ENCODE measurements at places on chromosomes 4 and X.
A peak's percentile ranks its signal among the peaks of the same experiment; 100 is the strongest.

GRCh38 chr4:116838609-116839008, 246.8 kb downstream of the TRAM1L1 start:
- DNase-seq = no peak

DNA sequence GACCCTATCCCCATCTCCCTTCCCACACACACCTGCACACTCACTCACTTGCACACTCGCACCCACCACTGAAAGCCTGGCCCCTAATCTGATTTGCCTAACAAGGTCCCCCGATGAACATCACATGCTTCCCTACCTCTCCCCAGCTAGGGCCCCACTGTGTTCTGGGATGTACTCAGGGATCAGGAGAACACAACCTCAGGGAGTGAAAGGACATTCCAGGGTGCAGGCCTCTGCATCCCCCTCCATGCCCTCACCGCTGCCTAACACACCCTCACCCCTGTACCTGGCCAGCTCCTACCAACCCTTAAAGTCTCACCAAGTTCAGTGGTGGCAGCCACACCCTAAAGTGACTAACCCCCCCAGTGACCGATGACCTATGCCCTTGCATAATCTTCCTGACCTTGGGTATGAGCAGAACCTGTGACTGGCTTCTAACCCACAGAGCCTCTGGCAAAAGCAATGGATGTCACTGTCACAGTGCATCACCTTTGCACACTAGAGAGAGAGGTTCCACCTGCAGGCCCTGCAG, 2.4 kb upstream of the AFAP1 start:
- DNase-seq = no peak

GRCh38 chrX:47196098-47196497, 2.5 kb downstream of the UBA1 start:
- no peak for DNase-seq

GRCh38 chr4:176156656-176157055, 38.7 kb downstream of the SPATA4 start:
- no peak for DNase-seq

DNA sequence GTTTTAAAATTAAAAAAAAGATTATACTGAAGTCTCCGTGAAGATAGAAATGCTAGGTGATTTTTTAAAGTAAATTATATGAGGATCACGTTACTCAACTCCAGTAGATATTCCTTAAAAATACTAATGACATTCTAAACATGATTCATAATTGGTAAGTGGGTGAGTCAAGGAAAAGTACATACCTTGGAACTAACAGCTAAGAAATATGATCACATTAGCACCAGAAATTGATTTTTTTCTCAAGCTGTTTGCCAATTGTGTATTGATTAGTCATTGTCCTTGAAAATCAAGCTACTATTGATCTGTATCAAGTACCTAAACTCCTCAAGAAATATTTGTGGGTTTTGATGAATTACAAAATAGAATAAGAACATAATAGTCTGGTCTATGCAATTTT, 362.6 kb upstream of the PPP1R2C start:
- DNase-seq = no peak

GRCh38 chrX:50157545-50158135, 43.2 kb downstream of the AKAP4 start:
- no peak for DNase-seq

GRCh38 chrX:7083468-7084396, 63.8 kb upstream of the STS start:
- no peak for DNase-seq

GRCh38 chr4:176533159-176533558, 213.4 kb downstream of the SPCS3 start:
- DNase-seq = no peak

GRCh38 chr4:63440236-63440635, 969.0 kb downstream of the TECRL start:
- no peak for DNase-seq

GRCh38 chrX:7950865-7951264, 23.7 kb upstream of the PNPLA4 start:
- no peak for DNase-seq

DNA sequence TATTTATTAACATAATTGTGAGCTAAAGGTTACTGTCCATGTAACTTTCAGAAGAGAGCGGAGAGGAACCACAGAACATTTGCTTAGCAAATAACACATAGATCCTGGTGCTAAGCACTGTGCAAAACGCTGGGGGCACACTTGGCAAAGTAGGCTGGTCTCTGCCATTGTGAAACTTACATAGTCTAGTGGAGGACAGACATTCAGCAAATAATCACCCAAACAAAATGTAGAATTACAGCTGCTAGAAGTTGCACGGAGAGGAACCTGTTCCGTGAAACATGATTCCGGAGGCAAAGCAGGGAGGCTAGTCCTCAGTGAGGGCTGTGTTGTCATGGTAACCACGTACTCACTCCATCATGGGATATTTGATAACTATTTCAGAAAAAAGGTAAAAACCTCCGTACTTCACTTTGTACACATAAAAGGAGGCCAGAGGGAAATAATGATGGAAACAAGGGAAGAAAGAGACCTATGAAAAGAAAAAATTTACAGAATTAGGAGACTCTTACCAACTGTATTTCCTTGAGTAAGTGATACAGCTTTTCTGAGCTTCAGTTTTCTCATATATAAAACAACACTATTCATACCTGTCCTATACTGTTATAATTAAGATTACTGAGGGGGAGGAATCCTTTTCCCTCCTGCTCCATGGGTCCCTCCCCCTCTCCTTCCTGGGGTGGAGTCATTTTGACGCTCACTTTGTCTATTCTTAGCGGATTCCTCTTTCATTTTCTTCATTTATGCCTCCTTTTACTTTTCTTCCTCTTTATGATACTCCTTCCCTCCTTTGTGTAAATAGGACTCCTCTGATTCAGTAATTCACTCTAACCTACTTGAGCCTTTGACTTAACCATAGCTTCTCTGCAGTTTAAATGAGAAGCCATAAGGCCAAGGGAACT, 825 bp upstream of the RASGEF1B start:
- no peak for DNase-seq

DNA sequence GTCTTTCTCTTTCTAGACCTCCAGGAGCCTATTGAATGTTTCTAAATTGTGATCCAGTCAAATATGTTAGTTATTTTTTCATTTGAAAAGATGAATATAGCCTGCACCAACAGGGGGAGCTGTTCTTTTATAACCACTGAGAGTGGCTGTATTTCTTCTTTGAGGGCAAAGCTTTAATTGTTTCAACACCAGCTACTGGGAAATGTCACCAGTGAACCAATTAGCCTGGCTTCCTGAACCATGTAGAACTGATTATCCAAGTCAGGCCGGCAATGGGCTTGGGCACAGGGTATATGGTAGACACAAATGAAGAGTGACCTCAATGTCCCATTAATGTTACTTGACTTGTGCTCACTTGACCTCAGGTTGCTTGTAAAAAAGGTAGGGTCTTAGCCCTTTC, 4.8 kb upstream of the DAPP1 start:
- DNase-seq = no peak

GRCh38 chr4:121069430-121069829, 2.9 kb downstream of the NDNF start:
- no peak for DNase-seq

DNA sequence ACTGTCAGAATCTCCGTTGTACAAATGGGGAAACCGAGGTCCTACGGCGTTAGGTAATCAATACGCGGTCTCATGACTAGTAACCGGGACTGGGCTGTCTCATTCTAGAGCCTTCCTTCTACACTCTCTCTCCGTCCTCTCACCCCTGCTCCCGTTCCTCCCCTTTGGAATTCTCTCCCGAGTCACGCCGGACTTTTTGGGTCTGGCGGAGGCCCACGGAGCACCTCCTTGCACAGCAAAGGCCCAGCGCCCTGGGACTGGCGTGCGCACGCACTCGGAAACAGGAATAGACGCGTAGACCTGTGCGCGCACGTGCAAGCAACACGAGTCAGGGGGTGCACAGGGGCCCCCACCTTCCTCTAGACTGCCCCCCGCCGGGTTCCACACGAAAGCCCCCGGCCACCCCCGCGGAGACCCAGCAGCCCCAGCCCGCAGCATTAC, 361 bp downstream of the QDPR start:
- no peak for DNase-seq

GRCh38 chr4:51878431-51878830, 35.5 kb downstream of the DCUN1D4 start:
- DNase-seq = no peak

DNA sequence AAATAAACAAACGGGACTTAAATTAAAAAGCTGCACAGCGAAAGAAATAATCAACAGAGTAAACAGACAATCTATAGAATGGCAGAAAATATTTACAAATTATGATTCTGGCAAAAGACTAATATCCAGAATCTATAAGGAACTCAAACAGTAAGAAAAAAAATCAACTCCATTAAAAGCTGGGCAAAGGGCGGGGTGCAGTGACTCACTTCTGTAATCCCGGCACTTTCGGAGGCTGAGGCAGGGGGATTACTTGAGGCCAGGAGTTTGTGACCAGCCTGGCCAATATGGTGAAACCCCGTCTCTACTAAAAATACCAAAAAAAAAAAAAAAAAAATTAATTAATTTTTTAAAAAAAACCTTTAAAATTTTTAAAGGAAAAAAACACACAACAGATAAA, 109.0 kb downstream of the ATP11C start:
- no peak for DNase-seq

GRCh38 chr4:31236020-31236638, 516.0 kb downstream of the PCDH7 start:
- no peak for DNase-seq

GRCh38 chr4:569958-570667, 6.0 kb downstream of the TMEM271 start:
- no peak for DNase-seq

DNA sequence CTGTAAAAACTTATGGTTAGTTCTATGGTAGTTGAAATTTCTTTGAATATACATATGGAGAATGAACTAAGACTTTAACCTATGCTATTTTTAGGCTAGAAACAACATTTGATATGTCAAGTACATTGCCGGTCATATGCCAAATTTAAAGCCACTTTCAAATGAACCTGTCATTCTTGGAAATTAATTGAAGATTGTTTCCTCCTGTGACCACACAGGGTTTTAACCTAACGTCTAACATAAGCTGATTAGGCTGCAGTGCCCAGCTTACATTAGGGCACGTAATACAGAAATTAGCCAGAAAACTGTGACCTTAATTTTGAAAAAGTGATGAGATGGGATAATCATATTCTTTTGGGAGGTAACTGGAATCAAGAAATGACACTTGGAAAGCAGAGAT, 645.9 kb downstream of the FSTL5 start:
- DNase-seq = no peak

GRCh38 chr4:94970650-94971049, 212.9 kb downstream of the BMPR1B start:
- DNase-seq = no peak

DNA sequence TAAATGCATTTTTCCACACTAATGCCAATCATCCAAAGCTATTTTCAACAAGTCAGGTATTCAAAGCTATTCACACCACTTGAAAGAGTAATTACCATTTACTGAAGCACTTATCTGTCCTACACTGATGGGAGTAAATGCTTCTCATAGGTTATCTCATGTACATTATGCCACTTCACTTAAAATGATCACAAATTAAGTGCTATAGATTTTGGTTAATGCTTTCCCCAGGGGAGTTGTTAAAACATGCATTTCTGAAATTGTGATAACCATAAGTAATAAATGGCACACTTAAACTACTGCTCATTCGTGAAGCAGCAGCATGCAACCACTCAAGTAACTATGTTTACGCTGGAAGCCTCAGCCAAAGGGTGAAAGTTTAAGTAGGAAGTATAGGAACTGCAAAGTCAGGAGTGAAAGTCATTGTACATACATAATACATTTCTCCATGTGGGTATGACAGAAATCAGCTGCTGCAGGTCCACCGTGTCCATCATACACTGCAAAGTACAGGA, 6.6 kb downstream of the PPM1K start:
- no peak for DNase-seq

- no peak for DNase-seq
Measured at GRCh38 chr4:49044270-49044669, 58.2 kb downstream of the CWH43 start.

GRCh38 chrX:37745354-37745753, 34.5 kb upstream of the CYBB start:
- peak; percentile 15 for DNase-seq

DNA sequence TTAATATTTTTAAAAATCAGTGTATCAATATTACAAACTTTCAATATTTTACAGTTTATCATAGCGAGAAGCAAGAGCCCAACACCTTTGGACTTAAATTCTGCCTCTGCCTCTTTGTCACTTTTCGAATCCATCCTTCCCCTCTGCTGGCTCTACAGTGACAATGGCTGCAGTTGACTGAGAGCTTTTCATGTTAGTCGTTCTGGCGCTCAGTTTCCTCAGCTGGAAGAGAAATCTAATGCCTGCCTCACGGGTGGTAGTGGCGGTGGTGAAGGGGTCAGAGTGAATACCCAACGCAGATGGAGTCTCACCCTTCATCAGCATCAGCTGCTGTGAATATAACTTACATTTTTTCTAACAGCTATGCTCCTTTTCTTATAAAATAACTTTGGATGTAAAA, 144.8 kb downstream of the NWD2 start:
- DNase-seq = no peak

GRCh38 chr4:66178906-66179305, 508.6 kb upstream of the EPHA5 start:
- DNase-seq = no peak

GRCh38 chrX:136865270-136866158, 15.0 kb downstream of the RBMX start:
- no peak for DNase-seq

- peak; percentile 18 for DNase-seq
Measured at GRCh38 chr4:140807491-140808252, 51.5 kb upstream of the TBC1D9 start.
